ENCODE measurements at places on chromosomes 13 and 19. TPM values are rescaled to one million over a fixed set of nuclear protein-coding genes. Genes with fewer than 3 reads are reported as not detected.

DNA sequence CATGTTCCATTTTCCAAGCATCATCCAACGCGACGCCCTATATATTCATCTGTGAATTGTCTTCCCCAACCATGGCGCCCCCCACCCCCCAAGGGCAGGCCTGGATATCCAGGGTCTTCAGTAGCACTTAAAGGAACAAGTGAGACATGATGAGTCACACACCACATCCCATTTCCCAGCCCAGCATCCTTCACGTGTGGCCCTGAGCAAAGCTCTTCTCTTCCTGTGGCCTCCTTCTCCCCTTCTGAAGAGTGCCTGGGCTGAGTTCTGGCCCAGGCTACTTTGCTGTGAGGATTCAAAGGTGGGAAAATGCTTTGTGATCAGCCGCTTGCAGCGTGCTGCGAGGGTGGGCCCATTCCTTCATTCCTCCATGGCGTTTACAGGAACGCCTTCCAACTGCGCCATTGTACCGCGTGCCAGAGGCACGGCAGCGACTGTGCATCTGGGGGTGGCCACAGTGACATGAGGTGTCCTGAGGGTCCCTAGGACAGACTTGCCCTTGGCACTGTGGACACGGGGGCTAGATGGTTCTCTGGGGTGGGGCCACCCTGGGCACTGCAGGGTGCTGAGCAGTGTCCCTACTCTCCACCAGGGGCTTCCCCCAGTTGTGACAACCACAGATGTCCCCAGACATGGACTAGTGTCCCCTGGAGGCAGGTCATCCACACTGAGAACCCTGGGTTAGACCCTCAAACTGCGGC, 11.7 kb downstream of the PLIN4 start:
- no peak for DNase-seq

GRCh38 chr19:10235003-10235402, 3.9 kb upstream of the S1PR2 start:
- DNase-seq: no peak

DNA sequence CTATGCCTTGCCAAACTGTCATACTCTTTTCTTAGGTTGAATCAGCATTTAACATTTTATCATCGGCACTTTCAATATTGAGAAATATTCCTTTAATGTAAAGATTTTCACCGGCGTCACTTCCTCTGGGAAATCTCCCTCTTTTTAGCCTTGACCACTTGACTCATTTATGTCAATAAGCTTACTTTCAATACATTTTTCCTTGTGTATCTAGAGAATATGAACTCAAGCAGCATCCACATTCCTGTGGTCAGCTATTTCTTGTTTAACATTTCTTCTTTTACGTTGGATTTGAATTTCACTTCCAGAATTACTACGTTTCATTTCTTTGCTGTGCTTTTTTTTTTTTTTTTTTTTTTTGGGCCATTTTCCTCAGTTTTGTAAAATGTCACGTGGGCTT, 271.2 kb upstream of the HTR2A start:
- DNase-seq: no peak

DNA sequence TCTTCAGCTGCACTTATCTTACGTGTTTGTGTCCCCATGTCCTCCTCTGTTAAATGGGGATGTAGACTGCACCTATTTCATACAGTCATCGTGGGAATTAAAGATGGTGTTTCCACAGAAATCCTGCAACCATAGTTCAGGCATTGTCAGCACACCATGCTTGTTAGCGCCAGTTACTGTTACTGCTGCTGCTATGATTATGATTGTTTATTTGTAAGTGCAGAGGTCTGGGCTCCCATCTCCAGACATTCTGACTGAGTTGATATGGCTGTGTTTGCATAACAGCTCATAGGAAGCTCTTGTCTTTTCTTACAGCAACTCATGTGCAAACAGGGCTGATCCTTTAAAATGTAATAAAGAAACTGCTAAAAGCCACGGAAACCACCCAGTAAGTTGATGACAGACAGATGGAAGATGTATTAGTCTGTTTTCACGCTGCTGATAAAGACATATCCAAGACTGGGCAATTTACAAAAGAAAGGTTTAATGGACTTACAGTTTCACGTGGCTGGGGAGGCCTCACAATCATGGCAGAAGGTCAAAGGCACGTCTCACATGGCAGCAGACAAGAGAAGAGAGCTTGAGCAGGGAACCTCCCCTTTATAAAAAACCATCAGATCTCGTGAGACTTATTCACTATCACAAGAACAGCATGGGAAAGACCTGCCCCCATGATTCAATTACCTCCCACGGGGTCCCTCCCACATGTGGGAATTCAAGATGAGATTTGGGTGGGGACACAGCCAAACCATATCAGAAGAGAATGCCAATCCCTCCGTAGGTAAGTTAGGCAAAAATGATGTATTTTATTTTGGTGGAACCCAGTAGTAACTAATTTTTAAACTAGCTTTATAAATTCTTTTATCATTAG, 1.6 kb downstream of the ZSCAN5A start:
- no peak for DNase-seq

DNA sequence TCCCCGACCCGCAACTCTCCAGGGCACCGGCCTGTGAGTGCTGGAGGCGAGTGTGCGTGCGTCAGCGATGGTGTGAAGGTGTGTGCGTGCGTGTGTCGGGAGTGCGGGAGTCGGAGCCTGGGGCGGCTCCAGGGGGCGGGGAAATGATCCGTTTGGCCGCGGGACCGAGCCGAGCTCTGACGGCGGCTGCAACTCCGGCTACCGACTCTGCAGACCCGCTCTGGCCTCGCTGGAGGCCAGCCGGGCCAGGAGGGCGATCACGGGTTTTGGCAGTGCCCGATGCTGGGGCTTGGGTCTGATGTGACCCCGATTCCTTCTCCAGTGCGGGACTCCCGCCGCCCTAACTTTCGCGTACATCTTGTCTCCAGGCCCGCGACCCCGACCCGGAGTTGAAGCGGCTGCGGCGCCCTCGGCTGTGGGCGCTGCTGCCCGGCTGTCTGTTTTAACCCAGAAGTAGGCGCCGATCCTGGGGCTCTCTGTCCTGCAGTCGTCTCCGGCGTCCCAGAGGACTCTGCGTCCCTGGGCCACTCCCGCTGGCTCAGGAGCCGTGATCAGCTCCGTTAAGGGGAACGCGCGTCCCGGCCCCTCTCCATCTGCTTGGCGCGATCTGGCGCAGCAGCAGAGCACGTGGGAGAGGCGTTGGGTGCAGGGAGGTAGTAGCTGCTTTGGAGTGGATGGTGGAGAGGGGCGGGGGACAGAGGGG, 1.2 kb downstream of the CHST8 start:
- DNase-seq: no peak

GRCh38 chr19:38736036-38736412, 8.2 kb downstream of the CAPN12 start:
- peak; percentile 61 for DNase-seq

DNA sequence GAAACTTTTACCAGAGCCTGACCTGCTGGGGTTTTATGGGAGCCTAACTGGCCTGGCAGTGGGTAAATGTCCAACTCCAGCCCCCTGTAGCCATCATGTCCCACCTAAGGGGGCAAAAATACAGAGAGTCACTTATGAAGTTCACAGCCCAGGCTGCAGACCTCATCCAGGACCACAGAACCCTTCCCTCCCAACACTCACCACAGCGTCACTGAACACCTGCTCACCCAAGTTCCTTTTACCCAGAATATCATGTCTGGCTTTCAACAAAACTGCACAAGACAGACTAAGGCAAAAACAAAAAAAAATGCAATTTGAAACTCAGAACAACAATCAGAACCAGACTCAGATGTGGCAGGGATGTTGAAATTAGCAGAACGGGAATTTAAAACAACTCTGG, 6.4 kb downstream of the CEACAM3 start:
- no peak for DNase-seq

GRCh38 chr13:114089751-114090400, 42.5 kb downstream of the RASA3 start:
- no peak for DNase-seq

DNA sequence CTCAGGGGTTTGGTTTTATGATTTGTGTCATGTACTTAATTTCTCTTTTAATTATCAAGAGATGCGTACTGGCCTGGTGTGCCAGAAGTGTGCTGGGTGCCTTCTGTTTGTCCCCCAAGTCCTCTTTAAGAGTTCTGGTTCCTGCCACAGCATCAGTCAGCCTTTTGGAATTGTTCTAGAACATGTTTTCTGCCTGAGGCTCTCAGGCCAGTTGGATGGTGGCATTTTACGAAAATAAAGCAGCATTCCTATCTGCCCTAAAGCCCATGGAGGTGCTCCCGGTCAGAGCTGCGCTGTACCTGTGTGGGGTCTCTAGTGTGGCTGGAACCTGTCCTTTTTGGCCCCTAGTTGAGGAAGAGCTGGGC, 54.1 kb downstream of the TSSK6 start:
- no peak for DNase-seq

GRCh38 chr19:44777715-44778347, at the start of gene CBLC:
TSS of gene CBLC (plus strand) at chr19:44777890. CDS start at chr19:44777932, 42 bp downstream.
- DNase-seq: no peak

DNA sequence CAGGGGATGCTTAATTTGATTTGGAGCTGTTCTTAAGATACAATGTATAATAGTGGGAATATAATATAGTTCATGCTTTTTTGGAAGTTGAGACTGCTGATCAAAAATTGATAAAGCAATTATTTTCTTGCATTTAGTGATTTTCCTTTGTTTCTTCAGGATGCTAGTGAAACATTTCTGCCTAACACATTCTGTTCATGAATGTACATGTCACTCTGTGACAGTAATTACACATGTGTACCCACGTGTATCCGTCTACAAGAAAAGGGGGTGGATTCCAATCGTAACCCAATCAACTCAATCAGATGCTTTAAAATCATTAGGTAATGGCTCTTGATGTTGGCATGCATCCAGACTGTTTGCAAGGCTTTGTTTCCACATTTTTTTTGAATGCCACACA, 5.0 kb upstream of the FRY start:
- no peak for DNase-seq

The MYADM gene
- total RNA-seq: 51.5 TPM

The SEMA6B gene
- 0.54 TPM for total RNA-seq

The PPM1N gene
- 1.3 TPM for total RNA-seq

The BEST2 gene
- not detected for total RNA-seq

The ZNF799 gene
- 3.0 TPM for total RNA-seq

The DCT gene
- total RNA-seq: 0.74 TPM

The UGGT2 gene
- 0.38 TPM for total RNA-seq

The FLT3 gene
- not detected for total RNA-seq

The ZSCAN4 gene
- total RNA-seq: not detected
